ENCODE measurements at places on chromosomes 1 and 21.
A peak's percentile ranks its signal among the peaks of the same experiment; 100 is the strongest.

DNA sequence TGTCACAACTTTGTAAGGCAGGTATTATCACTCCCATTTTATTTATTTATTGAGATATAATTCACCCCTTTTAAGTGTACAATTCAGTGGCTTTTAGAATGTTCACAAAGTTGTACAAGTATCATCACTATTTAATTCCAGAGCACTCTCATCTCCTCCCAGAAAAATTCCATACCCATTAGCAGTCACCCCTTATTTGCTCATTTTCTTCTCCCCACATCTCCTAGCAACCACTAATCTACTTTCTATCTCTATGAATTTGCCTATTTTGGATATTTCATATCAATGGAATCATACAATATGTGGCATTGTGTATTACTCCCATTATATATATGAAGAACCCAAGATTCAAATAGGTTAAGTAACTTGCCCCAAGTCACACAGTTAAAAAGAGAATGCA lies 7.0 kb downstream of the DSTYK start:
- DNase-seq, result no peak

GRCh38 chr1:231924180-231924579 lies 297.6 kb downstream of the DISC1 start:
- no peak for DNase-seq

DNA sequence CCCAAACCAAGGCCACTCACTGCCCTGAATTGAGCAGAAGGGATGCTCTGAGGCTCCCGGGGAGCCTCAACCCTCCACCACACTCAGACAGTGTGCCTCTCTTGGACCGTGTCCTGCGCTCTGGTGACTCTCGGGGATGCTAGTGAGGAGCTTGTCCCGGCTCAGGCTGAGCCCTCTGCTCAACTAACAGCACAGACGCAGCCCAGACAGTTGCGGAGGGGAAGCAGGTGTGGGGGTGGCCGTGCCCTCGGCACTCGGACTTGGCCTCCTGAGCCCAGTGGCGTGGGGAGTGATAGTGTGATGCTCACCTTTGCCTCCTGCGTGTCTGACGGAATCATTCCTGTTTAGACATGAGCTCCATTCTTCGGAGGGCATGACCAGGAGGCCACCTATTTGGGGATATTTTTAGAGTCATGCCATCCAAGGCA lies 15.4 kb upstream of the SLC19A1 start:
- no peak for DNase-seq

GRCh38 chr1:87155648-87156047 lies 173.0 kb upstream of the LMO4 start:
- DNase-seq, result no peak

GRCh38 chr1:56216218-56216617 lies 363.1 kb downstream of the PLPP3 start:
- no peak for DNase-seq

DNA sequence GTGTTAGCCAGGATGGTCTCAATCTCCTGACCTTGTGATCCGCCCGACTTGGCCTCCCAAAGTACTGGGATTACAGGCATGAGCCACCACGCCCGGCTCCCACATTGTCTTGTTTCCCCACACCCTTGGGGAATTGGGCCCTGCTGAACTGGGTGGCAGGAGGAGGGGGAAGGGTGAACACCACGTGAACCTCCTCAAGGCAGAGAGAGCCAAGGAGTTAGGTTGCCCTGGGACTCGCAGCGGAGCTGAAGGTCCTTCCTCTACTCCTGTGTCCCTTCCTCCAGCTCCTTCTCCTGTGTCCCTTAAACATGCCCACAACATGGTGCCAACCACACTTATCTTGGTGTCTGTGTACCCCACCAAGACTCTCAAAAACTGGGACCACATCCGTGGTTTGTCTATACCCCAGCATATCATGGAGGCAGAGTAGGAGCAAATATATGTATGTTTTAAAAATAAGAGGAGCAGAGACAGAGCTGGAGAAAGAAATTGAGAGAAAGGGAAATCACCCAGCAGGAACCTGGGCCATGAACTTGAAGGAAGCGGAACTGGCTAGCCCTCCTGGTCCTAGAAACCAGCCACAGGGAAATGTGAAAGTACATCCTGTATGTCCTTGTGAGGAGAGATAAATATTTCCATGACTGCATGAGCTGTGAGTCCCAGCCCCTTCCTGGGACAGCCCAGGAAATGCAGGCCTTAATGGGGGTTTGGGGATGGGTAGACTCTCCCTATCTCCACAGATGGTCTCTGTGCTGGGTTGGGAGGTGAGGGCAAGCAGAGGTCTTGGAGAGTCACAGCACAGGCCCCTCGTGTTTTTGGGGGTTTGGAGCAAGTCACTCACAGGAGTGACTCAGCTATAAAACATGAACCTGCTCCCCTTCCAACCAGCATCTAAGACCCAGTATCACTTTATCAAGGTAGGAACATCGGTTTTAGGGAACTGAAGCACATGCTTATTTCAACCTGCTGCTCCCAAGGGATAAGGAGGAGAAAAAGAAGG lies 9.4 kb upstream of the TAL1 start:
- no peak for DNase-seq

DNA sequence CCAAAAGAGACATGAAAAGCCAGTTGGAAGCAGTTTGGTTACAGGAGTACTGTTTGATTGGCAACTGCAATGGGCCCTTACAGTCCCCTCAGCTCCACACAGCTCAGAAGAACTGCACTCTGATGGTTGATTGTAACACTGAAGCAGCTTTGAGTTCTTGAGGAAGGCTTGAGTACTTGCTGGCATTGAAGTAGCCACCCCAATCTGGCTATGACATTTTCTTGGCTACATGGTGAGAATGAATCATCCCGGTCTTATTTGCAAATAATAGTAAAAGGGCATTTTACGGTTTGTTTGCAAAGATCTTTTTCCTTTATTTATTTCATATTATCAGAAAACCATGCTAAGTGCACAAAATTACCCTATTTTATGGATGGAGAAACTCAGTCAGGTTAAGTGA lies 159.7 kb upstream of the BEND5 start:
- DNase-seq, result no peak

GRCh38 chr1:28737307-28738132 lies 780 bp downstream of the YTHDF2 start:
- DNase-seq, result no peak

DNA sequence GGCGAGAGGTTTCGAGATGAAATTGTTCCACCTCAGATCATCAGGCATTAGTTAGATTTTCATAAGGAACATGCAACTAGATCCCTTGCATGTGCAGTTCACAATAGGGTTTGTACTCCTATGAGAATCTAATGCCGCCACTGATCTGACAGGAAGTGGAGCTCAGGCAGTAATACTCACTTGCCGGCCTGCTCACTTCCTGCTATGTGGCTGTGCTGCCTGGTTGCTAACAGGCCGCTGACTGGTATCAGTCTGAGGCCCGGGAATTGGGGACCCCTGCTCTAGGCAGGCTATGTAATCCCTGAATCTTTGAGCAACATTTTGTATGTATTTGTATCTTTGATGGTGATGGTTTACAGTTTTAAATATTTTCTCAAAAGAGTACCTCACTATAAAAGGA lies 32.5 kb downstream of the XKR8 start:
- no peak for DNase-seq

GRCh38 chr1:31730336-31731048 lies 26.7 kb upstream of the COL16A1 start:
- DNase-seq, result no peak

- no peak for DNase-seq
These were observed 142.0 kb downstream of the AJAP1 start for GRCh38 chr1:4796161-4797015.

DNA sequence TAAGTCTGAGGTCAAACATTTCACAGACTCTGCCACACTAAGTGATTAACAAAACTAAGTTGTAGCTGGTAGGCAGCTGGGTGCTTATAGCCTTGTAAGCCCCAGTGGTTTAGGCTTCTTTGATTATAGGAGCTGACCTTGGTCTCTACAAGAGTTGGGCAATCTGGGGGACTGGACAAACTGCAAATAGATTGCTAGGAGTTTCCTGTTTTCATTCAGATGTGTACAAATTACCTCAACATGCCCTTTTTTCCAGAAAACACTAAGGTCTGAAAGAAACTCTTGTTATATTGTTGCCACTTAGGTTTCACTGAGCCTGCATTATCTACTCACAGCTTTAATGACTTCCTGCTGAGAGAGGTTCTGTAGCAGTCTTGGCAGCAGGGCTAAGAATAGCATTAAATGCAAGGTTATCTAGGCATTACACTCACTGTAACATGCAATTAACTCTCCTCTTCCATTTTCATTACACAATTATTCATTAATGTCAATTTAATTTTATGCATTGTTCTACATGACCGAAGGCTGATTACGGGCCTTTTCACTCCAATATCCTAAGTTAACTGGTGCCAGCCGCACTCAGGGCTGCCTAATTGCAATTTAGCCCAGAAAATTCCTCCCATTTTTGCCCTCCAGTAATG lies 314.0 kb downstream of the LMO4 start:
- no peak for DNase-seq

DNA sequence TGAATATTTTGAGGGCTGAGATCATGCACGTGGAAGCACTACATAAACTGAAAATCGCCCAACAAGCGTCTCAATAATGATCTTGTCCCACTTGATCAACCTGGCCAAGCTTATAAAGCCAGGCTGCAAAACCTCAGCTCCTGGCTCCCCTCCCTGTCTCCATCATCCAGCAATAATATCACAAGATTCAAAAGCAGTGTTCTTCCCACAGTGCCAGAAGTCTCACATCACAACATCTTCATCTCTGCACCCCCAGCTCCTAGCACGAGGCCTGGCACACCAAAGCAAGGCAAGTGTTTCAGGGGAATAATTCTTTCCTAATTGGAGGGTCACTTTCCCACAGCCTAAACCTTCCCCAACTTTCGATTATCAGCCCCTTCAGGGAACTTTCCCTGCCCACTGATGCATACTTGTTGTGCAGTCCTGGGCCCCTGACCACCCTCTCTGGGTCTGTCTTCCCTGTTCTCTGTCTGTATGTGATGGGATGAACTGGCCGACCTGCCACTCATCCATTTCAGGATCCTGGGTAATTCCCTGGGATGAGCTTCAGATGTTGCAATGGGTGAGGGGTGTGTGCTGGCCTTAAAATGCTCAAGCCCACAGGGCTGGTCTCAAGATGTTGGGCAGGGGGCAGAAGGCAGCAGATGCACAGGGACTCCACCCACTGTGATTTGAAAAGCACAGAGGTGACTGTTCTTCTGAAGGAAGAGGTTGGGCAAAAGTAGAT lies 129.0 kb downstream of the DMRTB1 start:
- DNase-seq, result no peak

DNA sequence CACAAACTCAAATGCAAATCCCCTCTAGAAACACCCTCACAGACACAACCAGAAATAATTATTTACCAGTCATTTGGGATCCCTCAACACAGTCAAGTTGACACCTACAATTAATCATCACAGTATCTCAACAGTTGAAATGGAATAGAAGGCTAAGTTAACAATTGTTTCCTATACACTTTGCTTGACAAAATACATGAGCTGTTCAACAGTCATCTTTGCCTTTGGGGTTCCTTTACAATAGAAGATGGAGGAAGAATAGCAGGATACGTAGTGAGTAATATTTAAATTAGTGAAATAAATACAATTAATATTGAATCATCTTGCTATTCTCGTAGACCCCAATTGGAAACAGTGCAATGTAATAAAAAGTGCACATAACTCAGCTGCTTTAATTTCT lies 487.3 kb upstream of the ADAMTS5 start:
- no peak for DNase-seq

- DNase-seq, result no peak
These were observed 101.4 kb downstream of the CC2D1B start for GRCh38 chr1:52264530-52265115.

GRCh38 chr1:220748936-220749335 lies 814 bp downstream of the MTARC2 start:
- DNase-seq, result no peak

- DNase-seq, result no peak
These were observed 979.2 kb downstream of the MRPL39 start for GRCh38 chr21:24628046-24628445.

DNA sequence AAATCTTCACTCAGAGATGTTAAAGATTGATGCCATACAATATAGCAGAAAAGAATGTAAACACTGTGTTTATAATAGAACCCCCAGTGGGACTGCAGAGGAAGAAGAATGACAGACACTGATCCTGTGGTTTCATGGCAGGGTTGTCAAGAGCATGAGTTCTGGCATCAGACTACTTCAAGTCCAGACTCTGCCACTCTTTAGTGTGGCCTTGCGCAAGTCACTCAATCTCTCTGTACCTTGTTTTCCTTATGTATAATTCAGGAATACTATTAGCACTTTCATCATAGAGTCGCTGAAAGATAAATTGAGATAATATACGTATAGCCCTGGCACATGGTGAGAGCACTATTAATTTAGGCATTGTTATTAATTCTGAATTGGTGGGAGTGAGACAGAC lies 38.5 kb upstream of the BCL9 start:
- no peak for DNase-seq

GRCh38 chr1:43509740-43510375 lies 20.8 kb upstream of the PTPRF start:
- DNase-seq, result no peak

GRCh38 chr1:240245629-240246020 lies 153.9 kb downstream of the FMN2 start:
- no peak for DNase-seq

GRCh38 chr1:183346276-183346732 lies 71.9 kb downstream of the NMNAT2 start:
- no peak for DNase-seq

DNA sequence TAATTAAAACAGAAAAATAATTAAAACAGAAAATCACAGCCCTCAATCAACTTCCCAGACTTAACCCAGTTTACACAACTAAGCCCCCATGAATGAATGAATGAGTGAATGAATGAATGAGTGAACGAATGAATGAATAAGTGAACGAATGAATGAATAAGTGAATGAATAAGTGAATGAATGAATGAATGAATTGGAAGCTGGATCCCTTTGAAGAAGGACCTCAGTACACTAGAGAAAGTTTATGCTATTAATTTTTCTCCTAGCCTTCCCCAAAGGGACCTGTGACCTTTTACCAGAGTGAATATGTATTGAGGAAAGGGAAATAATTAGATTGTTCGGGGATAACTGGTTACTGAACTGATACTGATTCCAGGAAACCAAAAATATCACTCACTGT lies 5.6 kb downstream of the SPSB1 start:
- no peak for DNase-seq

- no peak for DNase-seq
These were observed 25.2 kb upstream of the CDCA8 start for GRCh38 chr1:37667023-37667671.

DNA sequence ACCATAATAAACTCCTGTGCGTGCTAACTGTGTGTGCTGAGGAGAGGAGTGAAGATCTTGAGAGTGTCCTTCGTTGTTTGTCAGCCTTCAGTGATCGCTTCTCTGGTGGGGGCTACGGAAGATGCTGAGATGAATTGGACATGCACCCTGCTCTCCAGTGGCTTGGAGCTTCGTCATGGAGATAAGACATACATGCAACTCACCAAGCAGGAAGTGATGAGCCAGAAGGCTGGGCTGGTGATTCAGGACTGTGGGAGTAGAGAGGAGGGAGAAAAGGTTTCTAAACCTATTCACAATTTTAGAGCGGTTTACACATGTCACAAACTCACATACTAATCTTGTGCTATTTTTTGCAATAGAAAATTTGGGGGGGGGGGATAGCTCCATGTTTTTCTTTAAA lies 128.9 kb upstream of the ADAR start:
- DNase-seq, result no peak

GRCh38 chr1:23169727-23170335 lies 1.2 kb upstream of the LUZP1 start:
- DNase-seq, result no peak

- peak; percentile 28 for DNase-seq
These were observed 1.0 kb upstream of the HP1BP3 start for GRCh38 chr1:20787840-20788795.

All from NCI-H187 treated with DMSO at 0.1 percent for 48 hours (cell line).